Fibroblast of pulmonary artery (primary cell): ENCODE measurements at places on chromosomes 13 and 19.

- no peak for DNase-seq
Measured at GRCh38 chr13:53241891-53242348, 213.3 kb downstream of the OLFM4 start.

DNA sequence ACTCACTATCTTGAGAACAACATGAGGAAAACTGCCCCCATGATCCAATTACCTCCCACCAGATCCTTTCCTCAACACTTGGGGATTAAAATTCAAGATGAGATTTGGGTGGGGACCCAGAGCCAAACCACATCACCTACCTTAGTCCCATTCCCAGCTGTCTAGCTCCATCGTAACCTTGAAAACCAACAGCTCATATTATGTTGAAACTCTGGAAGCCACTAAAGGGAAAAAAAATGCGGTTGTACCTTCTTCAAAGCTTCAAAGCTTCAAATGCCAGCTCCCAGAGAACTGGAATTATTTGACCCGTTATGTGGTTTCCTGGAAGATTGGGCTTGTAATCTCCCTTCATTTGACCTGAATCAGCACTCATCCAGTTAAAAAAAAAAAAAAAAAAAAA is 223.1 kb upstream of the GPC6 start:
- no peak for DNase-seq

GRCh38 chr13:49625392-49626079 is 2.8 kb upstream of the ARL11 start:
- DNase-seq = peak; percentile 25

DNA sequence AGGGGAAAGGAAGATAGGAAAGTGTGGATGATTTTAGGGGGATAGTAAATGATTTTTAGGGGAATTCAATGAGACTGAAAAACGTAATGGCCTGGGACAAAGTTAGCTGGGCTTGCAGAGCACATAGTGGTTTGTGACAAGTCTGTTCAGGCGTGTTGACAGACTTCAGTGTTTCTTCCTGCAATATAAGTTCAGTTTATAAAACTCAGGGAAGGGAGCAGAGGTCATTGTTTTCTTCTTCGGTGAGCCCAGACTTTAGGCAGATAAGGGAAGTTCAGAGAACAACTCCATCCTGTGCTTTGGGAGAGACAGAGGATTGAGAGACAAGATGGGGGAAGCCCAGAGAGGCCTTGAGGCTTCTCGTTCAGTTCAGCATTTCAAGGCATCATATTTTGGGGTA is 45.2 kb upstream of the SLC7A1 start:
- DNase-seq = no peak

DNA sequence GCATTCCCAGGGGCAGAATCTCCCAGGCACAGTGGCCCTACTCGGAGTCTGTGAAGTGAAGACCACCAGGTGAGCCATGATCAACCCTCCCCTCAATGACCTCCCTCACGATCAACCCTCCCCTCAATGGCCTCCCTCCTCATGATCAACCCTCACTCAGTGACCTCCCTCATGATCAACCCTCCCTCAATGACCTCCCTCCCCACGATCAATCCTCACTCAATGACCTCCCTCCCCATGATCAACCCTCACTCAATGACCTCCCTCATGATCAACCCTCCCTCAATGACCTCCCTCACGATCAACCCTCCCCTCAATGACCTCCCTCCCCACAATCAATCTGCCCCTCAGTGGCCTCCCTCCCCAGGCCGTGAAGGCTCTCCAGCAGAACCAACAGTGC is 32.1 kb downstream of the SBNO2 start:
- DNase-seq = no peak

DNA sequence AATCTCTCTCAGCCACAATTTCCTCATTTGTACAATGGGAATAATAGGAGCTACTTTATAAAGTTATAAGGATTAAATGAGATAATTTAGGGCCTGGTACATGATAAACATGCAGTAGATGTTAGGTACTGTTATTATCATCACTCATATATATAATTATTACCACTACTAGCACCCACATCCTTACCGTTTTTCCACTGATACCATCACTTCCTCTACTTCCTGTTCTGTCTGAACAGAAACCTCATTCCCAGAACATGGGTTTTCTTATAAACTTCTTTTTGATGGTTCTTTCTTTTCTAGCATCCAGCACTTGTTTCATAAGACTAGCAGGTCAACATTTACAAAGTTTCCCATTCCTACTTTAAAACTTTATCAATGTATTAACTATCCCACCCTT is 6.3 kb downstream of the CDADC1 start:
- DNase-seq = no peak

GRCh38 chr19:6730941-6731670 is 6.3 kb downstream of the GPR108 start:
- DNase-seq = no peak
